ENCODE measurements at places on chromosomes 5 and 9. TPM values are rescaled to one million over a fixed set of nuclear protein-coding genes. Genes with fewer than 3 reads are reported as not detected.

GRCh38 chr9:4852419-4852818, 59.7 kb downstream of the RCL1 start:
- H3K4me3 ChIP-seq = no peak overlapping the region
- H3K4me1 ChIP-seq = peaks cover 2% of the 10 kb centered on the region
- no peak for DNase-seq

DNA sequence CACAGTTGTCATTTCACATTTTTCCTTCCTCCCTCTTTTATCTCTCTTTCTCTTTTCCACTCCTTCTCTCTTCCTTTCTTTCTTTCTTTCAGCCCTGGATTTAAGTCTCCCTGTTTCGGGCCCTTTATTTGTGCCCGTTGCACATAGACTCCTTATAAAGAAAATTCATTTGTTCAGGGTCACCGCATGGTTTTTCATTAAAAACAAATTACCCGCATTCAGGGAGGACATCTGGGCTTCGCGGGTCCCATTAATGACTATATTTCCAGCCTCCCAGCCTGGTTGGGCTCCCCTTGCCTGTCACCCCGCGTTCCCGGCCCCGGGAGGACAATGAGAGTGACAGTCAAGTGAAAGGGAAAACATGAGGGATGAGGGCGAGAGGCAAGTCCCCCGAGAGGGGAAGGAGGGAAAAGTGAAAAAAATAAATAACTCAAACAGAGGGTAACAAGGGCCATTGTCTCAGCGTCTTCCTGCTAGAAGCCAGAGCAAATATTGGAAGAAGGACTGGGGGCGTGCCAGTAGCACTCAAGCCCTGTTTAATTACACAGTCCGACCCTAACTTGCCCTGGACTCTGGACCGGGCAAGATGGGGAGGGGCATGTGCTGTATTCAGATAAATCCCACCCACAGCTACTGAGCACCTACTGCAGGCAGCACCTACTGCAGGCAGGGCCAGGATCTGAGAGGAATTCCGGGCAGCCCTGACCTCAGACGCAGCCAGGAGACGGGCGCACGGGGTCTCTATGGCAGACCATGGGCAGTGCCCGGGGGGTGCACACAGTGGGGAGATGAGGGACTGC, 166.2 kb downstream of the PAX5 start:
- H3K4me1 ChIP-seq = no peaks in the 10 kb centered on the region
- H3K27me3 ChIP-seq = peaks cover 3% of the 10 kb centered on the region
- no peak overlapping the region for H3K4me3 ChIP-seq
- no peak for DNase-seq
- H3K27ac ChIP-seq = no peak overlapping the region

DNA sequence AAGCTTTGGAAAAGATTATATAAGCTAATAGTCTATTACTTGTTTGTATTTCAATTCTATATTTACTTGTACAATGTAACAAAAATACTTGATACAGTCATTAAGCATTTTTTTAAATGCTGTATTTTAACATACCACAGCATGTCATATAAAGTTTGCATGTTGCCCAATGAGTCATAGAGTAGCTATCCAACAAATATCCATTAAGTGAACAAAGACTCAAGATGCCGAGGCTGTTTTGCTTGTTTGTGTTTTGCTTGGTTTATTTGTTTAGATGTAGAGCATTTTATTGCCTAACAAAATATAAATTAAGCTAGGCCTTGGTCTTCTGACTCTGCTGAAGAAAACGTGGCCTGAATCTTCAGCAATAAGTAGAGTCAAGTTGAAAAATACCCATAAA, 1584.3 kb upstream of the NUDT12 start:
- DNase-seq = no peak
- H3K4me1 ChIP-seq = no peaks in the 10 kb centered on the region
- no peak overlapping the region for H3K4me3 ChIP-seq
- no peak overlapping the region for H3K27ac ChIP-seq
- no peaks in the 10 kb centered on the region for H3K36me3 ChIP-seq

DNA sequence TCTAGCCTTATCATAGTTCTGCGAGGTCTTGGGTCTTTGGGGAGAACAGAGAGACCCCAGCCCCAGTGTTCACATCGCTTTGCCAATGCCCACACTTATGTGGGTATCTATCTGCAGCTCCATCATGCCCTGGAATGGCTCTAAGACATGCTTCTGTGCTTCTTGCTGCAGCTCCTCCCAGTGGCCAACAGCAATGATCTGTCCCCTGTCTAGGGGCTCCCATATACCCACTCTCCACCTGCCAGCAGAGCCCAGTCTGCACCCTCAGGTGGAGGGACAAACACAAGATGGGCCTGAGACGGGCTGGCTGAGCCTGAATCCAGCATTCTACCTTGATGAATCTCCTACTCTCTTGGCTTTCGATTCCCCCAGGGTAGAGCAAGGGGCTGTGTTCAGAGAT, 14.6 kb upstream of the DAP start:
- H3K4me1 ChIP-seq = no peaks in the 10 kb centered on the region
- H3K36me3 ChIP-seq = no peaks in the 10 kb centered on the region
- no peak for DNase-seq
- H3K27me3 ChIP-seq = peaks cover 2% of the 10 kb centered on the region

DNA sequence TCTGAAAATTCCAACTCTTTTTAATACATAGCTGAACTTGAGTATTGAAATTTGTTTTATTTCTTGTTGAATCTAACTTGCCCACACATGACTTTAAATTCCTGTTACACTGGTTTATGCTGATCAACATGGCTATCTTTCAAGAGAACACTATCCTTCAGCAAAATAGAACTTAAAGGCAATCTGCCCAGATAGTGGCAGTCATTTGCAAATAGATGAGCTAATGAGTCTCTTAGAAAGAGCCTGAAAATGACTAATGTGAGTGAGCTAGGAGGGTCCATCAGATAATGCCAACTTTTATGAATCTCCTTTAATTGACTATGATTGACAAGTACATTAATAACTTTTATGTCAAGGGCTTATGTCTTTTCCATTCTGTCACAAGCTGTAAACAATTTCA, 1360.8 kb upstream of the C9orf72 start:
- no peaks in the 10 kb centered on the region for H3K36me3 ChIP-seq
- H3K4me3 ChIP-seq = no peak overlapping the region
- DNase-seq = no peak
- no peak overlapping the region for H3K27ac ChIP-seq
- no peaks in the 10 kb centered on the region for H3K27me3 ChIP-seq
- H3K4me1 ChIP-seq = no peaks in the 10 kb centered on the region

DNA sequence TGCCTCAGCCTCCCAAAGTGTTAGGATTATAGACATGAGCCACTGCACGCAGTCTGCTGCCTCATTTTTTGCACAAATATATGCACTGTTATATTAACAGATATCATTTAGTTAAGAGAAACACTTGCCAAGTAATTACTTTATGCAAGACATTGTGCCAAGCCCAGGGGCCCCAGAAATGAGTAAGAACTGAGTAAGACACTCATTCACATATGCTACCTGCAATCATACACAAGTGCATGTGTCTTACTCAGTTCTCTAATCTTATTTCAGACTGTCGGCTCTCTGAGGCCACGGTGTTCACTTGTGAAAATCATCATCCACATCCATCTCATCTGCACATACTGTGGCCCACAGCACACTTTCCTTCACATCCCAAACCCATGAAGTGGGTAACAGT, 16.0 kb downstream of the TRAF1 start:
- H3K27ac ChIP-seq = peak overlapping the region; percentile 87
- peaks cover 95% of the 10 kb centered on the region for H3K36me3 ChIP-seq
- DNase-seq = no peak
- peaks cover 87% of the 10 kb centered on the region for H3K4me1 ChIP-seq
- no peak overlapping the region for H3K4me3 ChIP-seq

DNA sequence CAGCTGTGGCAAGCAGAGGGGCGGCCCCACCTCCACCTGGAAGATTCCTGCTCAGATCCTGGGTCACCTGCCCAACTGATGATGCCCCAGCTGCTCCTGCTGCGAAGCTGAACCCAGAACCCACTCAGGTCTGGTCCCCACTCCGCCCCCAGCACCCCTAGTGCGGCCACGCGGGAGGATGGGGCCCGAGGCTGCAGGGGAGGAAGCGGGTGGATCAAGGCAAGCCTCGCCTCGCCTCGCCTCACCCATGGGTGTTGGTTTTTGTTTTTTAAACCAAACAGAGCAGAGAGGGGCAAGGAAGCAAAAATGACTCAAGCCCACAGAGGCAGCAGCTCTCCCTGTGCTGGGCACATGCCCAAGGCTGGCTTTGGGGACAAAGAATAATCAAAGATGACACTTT, 23.2 kb downstream of the ABO start:
- no peaks in the 10 kb centered on the region for H3K4me1 ChIP-seq
- DNase-seq = no peak
- H3K27me3 ChIP-seq = no peaks in the 10 kb centered on the region
- H3K36me3 ChIP-seq = no peaks in the 10 kb centered on the region
- no peak overlapping the region for H3K4me3 ChIP-seq

GRCh38 chr5:176427971-176428370, 11.6 kb upstream of the CLTB start:
- H3K4me3 ChIP-seq = no peak overlapping the region
- H3K36me3 ChIP-seq = peaks cover 6% of the 10 kb centered on the region
- no peak for DNase-seq

- peak overlapping the region; percentile 55 for H3K4me3 ChIP-seq
- H3K27me3 ChIP-seq = peaks cover 44% of the 10 kb centered on the region
- peaks cover 7% of the 10 kb centered on the region for H3K36me3 ChIP-seq
- H3K4me1 ChIP-seq = peaks cover 80% of the 10 kb centered on the region
Observed at GRCh38 chr9:36995927-36996705, 38.0 kb downstream of the PAX5 start.

CNTFR gene
- total RNA-seq = not detected

ESM1 gene
- not detected for total RNA-seq

PAIP1 gene
- 36.2 TPM for total RNA-seq
